ENCODE measurements at places on chromosomes 13 and 19.

- no peak for DNase-seq
These were observed 5.1 kb downstream of the FSTL3 start for GRCh38 chr19:681029-682019.

DNA sequence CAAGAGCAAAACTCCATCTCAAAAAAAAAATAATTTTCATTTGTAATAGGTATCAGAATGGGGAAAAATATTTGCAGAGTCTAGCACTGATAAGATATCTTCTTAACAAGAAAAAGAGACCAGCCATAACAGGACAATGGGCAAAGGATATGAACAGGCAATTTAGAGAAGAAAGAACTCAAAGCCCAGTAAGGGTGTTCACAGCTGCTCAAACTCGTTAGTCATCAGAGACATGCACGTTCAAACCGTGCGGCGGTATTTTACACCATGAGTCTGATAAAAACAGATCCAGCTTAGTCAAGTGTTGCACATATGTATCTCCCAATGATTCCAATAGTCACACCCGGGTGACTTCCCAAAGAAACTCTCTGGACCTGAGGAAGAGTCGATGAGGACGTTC is 13.7 kb upstream of the NCCRP1 start:
- DNase-seq: no peak

GRCh38 chr13:57874530-57874929 is 243.0 kb downstream of the PCDH17 start:
- DNase-seq: no peak

GRCh38 chr13:60078226-60078625 is 85.5 kb downstream of the DIAPH3 start:
- no peak for DNase-seq

GRCh38 chr19:1725100-1726064 is 27.9 kb upstream of the ONECUT3 start:
- DNase-seq: peak; percentile 14

GRCh38 chr13:98835156-98835555 is 82.7 kb upstream of the SLC15A1 start:
- DNase-seq: no peak

GRCh38 chr19:28990522-28990921 is 222.4 kb downstream of the UQCRFS1 start:
- no peak for DNase-seq

DNA sequence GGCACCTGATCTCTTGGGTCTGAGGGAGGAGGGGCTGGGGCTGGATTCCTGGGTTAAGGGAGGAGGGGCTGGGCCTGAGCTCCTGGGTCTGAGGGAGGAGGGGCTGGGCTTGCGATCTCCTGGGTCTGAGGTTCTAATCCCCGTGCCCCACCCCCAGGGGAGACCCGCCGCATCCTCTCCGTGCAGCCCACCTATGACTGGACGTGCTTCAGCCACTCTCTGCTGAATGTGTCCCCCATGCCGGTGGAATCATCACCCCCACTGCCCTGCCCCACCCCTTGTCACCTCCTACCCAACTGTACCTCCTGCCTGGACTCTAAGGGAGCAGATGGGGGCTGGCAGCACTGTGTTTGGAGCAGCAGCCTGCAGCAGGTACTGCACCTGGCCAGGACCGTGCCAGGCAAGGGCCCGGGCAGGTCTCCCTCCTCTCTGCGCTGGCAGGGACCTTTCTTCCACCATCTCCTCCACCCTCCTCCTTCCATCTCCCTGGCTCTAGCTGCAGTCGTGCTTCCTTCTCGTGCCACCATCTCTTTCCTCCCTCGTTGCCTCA is 27.1 kb downstream of the CNFN start:
- DNase-seq: no peak

DNA sequence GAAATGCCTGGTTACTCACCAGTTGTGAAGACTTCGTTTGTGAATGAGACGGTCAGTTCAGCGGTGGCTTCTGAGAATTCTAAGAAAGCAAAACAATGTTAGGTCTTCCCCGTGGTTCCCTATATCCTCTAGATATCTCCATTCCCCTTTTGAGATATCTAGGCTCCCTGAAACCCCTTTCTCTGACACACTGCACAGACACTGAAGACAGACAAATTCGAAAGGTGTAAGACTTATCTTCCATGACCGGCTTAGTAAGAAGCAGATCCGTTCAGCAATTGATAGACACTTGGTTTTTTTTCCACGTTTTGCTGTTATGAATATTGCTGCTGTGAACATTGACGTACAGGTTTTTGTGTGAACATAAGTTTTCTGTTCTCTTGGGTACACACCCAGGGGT is 19.4 kb downstream of the GP6 start:
- no peak for DNase-seq

GRCh38 chr13:113794086-113794485 is 35.1 kb downstream of the TMEM255B start:
- DNase-seq: no peak

DNA sequence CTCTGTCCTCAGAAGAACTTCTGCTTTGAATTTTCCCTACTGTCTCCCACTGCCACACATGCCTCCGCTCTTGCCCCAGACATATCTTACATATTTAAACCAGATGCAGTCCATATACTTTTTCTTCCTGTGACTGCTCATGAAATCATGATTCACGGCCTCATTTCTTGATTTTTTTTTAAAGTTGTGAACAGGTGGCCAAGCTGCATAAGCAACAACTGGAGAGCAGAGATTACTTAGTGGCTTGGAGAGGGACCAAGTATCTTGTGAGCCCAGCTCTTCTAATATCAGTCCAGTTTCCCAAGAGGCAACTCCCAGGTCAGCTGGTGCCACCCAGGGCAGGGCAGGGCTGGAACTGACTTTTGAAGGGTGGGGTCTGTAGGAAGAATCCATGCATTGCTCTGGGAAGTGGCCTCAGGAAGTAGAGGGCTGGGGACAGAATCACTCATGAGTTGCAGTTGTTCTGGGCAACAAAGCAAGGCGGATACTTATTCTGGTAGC is 152.4 kb downstream of the LMO7 start:
- DNase-seq: no peak

DNA sequence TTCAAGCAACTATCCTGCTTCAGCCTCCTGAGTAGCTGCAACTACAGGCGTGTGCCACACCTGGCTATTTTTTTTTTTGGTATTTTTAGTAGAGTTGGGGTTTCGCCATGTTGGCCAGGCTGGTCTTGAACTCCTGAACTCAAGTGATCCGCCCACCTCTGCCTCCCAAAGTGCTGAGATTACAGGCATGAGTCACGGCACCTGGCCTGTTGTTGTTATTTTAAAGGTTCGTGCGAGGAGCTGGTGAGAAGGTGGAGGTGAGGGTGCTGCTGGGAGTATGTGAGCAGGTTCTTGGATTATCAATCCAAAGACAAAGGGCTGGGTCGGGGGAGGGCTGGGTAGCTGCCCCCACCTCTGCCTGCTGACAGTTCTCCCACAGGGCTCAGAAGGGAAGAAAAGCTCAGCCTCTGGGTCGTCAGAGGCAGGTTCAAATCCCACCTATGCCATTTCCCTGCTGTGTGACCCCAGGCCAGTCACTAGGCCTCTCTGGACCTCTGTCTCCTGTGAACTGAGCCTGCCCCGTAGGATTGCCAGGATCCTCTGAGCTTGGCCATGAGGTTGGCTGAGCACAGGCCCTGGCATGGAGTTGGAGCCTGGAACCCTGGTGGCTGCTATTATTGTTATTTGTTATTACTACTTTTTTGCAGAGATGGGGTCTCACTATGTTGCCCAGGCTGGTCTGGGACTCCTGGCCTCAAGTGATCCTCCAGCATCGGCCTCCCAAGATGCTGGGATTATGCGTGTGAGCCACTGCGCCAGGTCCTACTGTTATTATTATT is 1.5 kb downstream of the CKM start:
- no peak for DNase-seq

DNA sequence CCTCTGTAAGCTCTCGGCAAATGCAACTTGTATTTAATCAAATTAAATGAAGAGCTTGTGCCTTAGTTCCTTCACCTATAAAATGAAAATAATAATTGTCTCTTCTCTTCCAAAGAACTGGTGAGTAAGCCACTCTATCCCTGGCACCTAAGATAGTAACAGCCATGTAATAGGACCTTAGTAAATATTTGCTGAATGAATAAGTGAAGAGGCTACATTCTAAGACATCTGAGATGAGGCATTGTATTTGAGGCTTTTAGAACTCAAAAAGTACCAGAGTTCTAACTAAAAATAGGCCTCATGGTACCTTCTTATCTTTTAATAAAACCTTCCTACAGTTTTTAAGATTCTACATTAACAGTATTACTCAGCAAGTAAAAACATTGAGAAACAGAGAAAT is 17.3 kb upstream of the DCLK1 start:
- no peak for DNase-seq

DNA sequence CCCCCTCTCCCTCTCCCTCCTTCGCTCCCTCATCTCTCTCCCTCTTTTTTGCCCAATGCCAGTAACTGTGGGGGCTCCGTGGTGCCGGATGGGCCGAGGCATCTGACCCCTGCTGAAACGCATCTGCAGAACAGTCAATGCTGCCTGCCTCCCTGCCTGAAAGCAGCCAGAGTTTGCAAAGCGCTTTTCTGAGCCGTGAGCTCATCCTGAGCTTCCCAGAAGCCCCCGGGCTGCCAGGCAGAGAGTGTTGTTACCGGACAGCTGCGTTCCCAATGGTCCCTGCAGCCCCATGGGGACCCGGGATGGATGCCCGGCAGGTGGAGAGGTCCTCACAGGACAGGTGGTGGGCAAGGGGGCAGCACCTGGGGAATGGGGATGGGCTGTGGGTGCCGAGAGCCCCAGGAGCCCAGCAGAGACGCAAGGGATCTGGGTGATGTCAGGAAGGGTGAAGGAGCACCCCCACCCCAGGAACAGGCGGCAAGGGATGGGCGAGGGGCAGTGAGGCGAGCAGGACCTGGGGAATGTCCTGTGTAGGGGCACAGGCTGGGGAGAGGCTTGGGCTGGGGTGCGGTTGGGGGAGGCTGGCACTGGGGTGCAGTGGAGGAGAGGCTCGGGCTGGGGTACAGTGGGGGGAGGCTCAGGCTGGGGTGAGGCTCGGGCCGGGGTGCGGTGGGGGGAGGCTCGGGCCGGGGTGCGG is 33.0 kb downstream of the GPX4 start:
- no peak for DNase-seq

DNA sequence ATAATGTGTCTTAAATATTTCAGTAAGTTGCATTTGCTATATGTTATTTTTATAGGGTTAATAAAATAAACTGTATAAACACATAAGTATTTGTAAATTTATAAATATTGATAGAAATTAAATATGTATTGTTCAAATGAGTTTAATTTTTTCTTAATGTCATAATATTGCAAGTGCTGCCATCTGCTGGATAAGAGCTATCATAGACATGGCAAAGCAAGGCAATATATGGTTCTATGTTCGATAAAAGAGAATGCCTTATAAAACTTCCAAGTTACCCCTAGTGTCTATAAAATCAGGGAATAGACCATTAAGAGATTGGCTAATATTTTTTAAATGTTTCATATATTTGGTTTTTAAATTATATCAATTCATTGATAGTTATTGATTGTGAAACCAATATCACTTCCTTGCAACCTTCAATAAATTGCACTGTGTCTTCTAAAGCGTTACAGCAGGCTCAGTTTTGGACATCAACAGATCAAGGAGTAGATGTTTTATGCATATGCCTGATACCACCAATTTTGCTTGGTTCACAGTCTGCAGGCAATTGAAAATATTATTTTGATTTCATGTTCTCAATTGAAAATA is 29.0 kb upstream of the SLITRK6 start:
- DNase-seq: peak; percentile 3

- DNase-seq: no peak
These were observed at the start of gene STOML3 for GRCh38 chr13:38990693-38991092. STOML3 (minus strand) TSS chr13:38990831; CDS start chr13:38990721, 110 bp downstream.
